NCI-H2081 (cell line): ENCODE measurements at places on chromosomes 7 and 10.

DNA sequence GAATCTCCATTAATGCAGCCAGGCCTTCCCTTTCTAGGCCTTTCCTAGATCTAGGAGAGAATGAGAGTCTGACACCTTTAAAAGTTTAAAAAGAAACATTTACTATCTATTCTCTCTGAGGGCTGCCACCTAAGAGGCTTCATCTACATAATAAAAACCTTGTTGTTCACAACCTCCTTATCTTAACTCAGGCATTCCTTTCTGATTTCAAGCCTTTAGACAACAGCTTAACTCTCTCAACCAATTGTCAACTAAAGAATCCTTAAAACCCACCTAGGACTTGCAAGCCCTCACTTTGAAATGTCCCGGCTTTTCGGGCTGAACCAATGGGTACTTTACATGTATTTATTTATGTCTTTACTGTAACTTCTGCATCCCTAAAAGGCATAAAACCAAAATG, 64.3 kb upstream of the RET start:
- no peak for DNase-seq

- DNase-seq = no peak
Observed at GRCh38 chr7:24939416-24939815, 40.6 kb downstream of the OSBPL3 start.

DNA sequence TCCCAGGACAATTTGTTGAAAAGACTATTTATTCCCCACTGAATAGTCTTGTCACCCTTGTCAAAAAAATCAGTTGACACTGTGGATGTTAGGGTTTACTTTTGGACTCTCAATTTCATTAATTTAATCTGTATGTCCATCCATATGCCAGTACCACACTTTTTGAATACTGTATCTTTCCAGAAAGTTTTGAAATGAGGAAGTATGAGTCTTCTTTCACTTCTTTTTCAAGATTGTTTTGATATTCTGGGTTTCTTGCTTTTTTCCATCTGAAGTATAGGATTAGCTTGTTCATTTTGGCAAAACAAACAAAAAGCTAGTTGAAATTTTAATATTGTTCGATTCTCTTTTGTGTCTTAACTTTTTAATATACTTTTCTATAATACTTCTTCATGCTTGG, 21.7 kb downstream of the KLHDC10 start:
- DNase-seq = no peak

DNA sequence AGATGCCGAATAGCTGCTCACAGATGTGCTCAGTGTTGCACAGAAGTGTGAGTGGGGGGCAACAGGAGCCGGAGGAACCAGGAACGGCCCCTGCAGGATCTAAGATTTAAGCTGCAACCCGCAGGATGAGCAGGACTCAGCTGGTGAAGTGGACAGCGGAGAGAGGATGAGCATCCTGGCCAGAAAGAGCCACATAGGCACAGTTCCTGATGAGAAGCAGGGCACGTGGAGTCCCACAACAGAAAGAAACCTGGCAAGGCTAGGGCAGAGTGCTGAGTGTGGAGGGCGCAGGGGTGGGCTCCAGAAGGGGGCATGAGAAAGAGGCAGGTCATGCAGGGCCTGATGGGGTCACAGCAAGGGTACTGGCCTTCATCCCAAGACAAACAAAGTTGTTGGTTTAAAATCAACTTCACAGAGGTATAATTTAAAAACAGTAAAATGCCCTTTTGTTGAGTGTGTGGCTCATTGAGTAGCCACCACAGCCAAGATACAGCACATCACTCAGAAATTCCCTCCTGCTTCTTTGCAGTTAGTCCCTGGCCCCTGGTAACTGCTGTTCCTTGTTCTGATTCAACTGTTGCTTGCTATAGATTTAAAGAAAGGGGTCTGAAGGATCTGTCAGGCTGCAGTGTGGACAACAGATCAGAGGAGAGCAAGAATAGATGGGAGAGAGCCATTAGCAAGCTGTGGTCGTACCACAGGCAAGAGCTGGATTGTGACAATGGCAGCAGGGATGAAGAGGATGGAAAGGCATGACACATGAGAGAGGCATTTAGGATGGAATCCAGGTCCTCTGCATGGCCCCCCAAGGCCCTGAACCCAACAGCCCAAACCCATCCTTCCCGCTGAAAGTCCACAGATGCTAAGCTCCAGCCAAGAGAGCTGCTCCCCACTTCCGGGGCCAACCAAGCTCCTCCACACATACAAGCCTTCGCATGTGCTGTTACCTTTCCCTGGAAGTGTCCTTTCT, 53.1 kb upstream of the OSBPL3 start:
- DNase-seq = no peak

DNA sequence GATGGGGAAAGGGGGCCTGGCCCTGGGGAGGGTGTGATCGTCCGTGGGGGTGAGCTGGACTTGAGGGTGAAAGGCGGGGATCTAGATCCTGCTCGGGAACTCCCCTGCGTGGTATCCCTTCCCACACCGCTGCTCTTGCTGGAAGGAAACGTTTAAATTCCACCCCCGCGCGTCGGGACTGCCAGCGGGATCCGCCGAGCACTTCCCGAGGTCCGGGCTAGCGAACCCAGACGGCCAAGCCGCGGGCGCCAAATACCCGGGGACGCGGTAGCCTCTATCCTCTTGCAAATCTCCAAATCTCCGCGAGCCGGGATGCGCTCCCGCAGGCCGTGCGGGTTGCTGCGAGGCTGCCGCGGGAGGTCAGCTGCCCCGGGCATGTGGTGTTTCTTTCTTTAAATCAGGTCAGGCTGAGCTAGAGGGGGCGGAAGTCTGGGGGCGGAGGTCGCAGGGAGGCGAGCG, 904 bp downstream of the NPTX2 start:
- DNase-seq = no peak

- DNase-seq = no peak
Observed at GRCh38 chr7:151690606-151691005, 170.9 kb upstream of the RHEB start.

DNA sequence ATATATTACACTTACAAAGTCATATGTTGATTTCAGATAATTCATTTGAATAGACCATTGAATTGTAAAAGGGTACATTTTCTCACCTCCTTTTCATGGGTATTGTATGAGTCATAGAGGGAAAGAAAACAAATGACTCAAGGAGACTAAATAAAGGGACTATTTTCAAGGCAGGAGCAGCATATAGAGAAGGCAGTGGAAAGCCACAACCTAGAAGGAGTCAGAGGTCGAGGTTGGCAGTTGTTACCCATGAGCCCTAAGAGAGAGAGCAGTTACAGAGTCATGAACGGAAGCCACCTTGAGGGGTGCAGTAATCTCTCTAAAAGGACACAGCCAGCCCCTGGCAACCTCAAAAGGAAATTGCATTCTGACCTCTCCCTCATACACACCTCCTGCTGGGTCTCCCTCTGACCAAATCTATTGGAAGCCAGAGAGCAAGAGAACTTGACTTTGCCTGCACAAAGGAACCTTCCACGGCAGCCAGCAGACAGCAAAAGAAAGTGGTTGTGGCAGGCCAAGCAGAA, 137.9 kb downstream of the GRM8 start:
- DNase-seq = no peak

- no peak for DNase-seq
Observed at GRCh38 chr10:27792216-27792615, 46.6 kb upstream of the MKX start.

DNA sequence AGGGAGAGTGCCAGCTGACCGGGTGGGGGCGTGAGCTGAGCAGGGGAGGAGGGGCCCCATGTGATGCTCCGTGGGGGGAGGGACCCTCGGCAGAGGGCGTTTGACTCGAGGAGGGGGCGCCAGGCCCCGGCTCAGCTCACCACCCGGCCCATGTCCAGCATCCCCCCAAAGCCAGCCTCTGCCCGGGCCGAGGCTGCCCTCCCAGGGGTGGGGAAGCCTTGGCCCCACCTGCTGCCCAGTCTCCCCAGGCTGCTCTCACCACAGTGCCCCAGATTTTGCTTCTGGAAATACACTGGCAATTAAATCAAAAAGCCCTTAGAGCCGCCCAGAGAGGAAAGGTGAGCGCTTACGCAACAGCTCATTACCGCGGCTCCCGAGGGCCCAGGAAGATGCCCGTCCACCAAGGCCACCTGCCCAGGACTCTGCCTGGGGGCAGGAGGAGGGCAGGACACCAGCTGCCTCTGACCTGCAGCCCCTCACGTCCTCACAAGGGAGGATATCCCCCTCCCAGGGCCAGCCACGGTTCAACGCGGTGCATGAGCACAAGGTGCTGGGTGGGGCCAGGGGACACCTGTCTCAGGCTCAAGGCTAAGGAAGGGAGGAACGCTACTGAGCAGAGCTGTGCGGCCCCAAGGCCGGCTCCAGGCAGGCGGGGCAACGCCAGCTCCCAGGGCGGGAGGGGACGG, 70.0 kb upstream of the INPP5A start:
- no peak for DNase-seq

DNA sequence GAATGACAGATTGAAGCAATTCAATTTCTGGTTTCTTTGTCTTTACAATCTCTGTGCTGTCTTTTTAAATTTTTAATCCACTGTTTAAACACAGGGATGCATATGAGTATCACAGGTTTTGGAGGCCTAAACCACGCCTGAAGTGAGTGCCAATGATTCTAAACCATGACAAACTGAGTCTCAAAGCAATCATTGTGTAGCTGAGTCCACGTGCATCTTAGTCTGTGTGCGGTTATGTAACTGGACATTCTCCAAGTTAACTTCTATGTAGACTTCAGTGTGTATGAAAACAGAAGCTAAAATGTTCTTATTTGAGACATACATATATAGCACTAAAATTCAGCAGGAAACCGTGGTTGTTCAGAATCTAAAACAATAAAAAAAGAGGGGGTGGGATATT, 79.3 kb upstream of the ST8SIA6 start:
- no peak for DNase-seq

- no peak for DNase-seq
Observed at GRCh38 chr10:49010865-49011264, 71.2 kb upstream of the LRRC18 start.

DNA sequence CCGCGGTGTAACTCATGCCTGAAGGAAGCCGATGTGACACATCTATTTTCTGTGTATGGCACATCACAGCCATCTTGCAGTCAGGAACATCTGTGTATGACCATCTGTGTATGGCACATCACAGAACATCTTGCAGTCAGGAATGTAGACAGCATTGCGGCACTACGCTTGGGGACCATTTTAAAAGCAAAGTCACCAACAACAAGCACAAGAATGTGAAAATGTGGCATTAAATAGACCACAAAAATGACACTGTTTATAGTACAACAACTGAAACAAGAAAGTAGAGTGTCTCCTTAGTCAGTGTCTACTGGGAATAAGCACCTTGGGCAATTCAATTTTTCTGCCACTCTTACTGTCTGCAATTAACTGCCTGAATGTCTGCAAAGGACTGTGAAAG, 124.4 kb downstream of the HGF start:
- DNase-seq = no peak

GRCh38 chr10:3420527-3421469, 248.2 kb upstream of the PITRM1 start:
- DNase-seq = no peak

- no peak for DNase-seq
Observed at GRCh38 chr7:6128205-6128604, 97.0 kb downstream of the ANKRD61 start.

GRCh38 chr10:100349672-100350071, 2.6 kb downstream of the SCD start:
- no peak for DNase-seq

DNA sequence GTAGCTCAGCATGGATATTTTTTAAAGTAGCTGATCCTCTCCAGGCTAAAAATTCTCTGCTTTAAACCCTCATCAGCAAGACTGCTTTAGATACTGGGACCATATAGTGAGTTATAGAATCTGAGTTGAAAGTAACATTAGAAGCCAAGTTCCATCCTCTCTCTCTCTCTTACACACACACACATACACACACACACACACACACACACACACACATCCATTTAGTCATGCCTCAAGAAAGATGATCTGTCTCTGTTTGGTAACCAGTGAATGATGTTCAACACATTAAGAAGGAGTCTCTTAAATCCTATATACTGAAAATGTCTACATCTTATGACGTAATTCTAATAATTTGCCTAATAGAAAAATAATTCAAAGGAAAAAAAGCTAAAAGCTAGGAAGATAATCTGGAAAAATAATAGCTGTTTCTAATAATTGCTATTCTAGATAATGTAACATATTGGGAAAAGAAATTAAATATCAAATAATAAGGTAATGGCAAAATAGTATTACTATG, 16.9 kb upstream of the ATP6V0A4 start:
- no peak for DNase-seq

GRCh38 chr10:74738052-74738451, 88.3 kb upstream of the KAT6B start:
- no peak for DNase-seq

DNA sequence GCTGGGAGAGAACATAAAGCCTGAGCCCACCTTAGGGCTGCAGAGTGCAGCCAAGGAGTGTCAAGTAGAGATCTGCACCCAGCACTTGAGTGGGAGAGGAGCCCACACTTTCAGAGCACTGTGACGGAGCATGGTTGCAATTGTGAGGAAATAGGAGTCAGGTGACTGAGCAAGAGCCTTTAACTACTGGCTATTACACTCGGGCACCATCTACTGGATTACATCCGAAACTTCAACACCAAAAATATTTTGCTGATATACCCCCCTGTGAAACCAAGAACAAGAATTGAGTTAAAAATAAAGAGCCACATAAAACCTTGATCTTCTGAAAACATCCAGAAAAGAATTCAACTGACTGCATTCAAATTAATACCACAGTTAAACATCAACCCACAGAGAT, 657.9 kb downstream of the NXPH1 start:
- no peak for DNase-seq

- no peak for DNase-seq
Observed at GRCh38 chr10:110505130-110505770, 7.5 kb downstream of the DUSP5 start.

DNA sequence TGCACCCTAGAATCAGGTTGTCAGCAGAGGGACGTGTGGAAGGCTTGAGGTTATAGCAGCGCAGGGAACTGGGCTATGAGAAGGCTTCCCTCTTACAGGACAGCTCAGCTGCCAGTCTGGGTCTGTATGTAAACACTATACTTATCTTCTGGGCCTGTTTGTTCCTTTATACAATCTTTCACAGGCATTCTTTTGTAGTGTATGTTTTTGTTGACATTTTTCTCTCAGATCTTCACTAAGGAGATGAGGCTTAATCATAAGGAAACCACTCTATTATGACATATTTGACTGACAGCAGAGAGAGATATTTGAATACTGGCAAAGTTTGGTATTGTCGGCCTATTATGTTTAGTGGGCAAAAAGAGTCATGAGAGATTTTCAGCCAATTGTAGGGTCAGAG, 929 bp downstream of the GBF1 start:
- DNase-seq = no peak

DNA sequence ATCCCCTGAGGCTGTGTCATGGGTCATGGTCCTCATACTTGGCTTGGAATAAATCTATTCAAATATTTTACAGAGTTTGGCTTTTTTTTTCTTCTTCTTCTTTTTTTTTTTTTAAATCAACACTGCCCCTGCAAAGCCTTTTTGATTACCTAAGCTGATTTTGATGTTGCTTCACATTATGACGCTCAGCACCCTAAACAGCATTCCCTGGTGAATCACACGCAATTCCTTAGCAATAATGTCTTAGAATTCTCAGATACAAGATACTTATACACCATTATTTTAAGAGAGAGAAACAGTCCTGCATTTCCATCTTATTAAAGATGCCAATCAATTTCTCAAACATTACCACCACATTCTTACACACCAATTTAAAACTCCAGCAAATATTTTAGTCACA, 323.7 kb upstream of the IGFBP3 start:
- no peak for DNase-seq

- DNase-seq = no peak
Observed at GRCh38 chr10:61097026-61097425, 153.0 kb upstream of the RHOBTB1 start.

GRCh38 chr7:72309476-72309875, 102.7 kb downstream of the CALN1 start:
- no peak for DNase-seq
